ENCODE measurements at places on chromosomes 3 and 15. TPM values are rescaled to one million over a fixed set of nuclear protein-coding genes. Genes with fewer than 3 reads are reported as not detected.

KIF7 gene
- 8.0 TPM for total RNA-seq

DNA sequence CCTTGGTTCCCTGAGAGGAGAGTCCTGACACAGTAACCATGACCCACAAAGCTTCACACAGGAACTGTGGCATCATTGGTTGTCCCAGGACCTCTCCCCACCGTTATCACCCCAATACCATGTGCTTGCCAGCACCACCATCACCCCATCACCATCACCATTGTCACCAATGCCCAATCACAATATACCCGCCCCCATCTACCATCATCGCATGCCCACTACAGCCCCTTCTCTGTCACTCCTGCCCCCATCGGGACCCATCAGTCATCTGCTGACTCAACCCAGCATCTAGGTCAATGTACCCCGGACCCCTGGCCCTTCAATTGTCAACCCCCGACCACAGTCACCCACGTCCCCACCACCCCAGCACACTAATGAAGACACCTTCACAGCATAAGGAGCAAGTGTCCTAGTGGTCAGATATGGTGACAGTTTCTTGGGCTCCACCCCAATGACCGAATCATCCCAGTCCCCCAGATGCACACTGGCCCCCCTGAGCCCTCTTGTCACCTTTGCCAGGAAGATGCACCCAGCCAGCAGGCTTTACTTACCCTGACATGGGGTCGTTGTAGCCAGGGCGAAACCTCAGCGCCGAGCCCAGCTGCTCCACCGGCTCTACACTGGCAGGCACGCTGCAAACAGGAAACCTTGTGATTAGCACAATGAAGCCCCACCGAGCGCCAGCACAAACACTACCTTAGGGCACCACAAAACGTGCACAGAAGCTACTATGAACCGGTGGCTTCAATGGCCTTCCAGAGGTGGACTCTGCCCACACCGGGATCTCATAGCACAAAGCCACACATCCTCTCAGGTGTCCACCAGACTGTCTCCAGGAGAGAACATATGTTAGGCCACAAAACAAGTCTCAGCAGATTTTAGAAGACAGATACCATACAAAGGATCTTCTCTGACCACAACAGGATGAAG is 25.1 kb downstream of the SHISA5 start:
- DNase-seq = peak; percentile 30

DNA sequence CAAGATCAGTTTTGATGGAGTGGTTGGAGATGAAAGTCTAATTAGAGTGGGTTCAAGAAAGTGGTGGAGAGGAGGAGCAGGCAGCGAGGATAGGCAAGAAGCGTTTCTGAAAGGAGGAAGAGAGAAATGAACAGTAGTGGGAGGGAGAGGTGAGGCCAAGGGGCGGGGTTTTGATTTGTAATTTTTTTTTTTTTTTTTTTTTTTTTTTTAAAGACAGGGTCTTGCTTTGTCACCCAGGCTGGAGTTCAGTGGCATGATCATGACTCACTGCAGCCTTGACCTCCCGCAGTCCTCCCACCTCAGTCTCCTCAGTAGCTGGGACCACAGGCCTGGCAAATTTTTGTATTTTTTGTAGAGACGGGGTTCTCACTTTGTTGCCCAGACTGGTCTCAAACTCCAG is 36.6 kb downstream of the MRAS start:
- DNase-seq = no peak

- DNase-seq = no peak
Measured at GRCh38 chr3:156187146-156187769, 66.9 kb downstream of the KCNAB1 start.

DNA sequence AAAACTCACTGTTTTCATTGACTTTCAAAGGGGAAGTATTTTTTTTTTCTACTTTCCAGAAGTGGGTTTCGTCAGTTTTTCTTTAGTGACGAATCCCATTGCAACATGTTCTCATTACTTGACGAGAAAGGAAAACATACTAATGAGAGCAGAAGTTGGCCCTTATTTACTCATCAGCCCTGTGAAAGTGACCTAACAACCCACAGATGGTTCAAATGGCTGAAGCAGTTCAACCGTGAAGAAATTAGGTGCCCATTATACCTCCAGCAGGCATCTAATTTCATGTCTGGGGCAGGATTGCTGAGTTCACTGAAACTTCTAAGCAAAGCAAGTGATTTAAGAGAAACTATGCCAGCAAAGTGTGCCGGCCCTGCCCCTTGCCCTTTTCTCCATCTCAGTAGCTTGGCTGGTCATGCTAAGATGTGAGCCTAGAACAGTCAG is 9.0 kb downstream of the AQP9 start:
- no peak for DNase-seq

Data from myocyte (in vitro differentiated cells).